ENCODE measurements at places on chromosomes 7 and 10.

- no peak for DNase-seq
These were observed 596.0 kb downstream of the XPNPEP1 start for GRCh38 chr10:109327266-109327665.

GRCh38 chr10:82737549-82737948, 862.6 kb downstream of the NRG3 start:
- DNase-seq = no peak

DNA sequence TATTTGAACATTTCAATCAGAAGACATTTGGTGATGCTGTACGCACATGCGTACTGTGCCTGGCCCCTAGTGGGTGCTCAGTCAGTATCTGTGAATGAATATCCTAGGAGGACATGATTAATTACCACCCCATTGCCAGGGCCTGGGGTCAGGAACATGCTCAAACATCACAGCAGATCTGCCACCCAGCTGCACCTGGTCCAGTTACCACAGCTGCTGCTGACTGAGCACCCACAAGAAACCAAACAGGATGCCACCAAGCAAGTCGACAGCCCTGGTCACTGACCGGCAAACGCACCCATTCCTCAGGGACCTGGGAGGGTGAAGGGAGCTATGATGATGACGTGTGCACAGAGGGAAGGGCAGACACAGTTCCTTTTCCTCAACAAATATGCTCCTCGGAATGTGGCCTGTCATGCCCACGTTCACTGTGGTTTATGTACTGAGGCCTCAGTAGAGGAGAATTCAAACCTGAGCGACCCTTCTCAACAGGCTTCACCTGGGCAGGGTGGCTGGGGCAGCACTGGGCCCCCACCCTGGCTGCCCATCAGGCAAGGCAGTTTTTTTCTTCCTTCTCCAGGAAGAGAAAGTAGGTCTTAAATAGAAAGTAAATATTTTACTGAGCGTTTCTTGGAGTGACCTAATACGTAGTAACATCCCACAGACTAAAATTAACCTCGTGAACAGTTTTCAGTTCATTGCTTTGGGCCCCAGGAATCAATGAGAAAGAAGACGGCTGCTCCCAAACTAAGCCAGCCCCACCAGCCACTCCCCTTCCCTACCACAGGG, 13.4 kb downstream of the CTBP2 start:
- DNase-seq = no peak

DNA sequence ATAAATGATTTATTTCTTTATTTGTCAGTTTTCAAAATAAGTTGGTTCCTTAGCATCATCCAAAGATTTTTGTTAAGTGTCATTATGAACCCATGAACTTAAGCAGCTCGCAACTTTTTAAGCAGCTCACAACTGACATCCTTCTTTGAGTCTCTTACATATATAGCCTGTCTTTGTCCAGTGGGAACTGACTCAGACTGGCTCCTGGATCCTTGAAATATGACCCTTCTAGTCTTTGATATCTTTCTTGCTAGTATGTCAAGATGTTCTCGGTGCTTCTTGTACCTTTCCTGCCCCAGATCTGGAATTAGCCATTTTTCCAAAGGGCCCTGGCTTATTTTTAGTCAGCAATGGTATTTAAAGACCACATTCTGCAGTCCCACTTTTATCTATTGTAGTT, 53.9 kb upstream of the ARID5B start:
- DNase-seq = no peak

DNA sequence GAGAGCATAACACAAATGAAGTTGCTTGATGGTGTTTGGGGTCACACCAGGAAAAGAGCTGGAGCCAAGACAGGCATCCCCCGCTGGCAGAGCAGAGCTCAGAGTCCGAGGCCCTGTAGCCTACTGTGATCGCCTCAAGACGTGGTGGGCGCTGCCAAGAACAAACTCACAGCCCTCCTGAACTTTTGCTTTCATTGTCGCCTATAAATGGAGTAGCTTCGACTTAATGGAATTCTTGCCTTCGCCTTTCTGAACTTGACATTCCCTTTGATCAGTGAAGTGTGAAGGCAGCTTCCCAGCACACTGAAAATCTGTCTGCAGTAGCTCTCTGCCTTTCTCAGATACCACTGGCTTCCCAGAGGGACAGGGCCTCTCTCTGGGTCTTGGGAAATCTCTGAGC, 21.3 kb downstream of the CPXM2 start:
- DNase-seq = no peak

DNA sequence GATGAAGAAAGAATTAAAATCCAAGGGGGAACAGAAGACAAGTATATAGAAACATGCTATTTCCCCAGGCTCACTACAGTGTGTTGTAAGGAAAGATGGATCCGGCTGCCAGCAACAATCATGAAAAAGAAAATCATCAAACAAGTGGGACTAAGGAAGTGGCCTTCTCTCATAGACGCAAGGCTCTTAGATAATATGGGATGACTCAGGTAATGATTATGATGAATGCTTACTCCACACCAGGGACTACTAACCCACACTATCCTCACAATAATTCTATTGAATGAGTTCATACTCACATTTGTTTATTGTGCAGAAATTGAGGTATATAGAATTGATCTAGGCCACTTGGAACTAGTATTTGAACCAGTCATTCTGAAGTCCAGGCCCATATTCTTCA, 111.2 kb upstream of the BET1 start:
- DNase-seq = no peak

- DNase-seq = no peak
These were observed 70.9 kb downstream of the DAGLB start for GRCh38 chr7:6376820-6377219.

GRCh38 chr7:99108613-99109012, 35.3 kb downstream of the SMURF1 start:
- no peak for DNase-seq

DNA sequence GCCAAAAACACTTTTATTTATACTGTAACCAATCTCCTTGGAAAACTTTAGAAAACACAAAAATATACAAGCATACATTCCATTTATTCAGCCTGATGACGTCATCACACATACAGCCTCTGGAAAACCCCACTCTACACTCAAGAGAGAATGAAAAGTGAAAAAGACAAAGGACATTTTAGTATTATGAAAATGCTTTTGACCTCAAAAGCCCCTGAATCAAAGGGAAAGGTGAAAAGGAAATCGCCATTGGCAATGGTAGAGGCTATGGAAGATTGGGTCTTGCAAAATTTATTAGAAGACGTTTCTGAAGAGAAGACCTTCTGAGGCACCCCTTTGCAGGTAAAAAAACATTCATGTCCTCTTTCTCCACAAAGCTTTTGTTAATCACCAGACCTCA, 82.9 kb upstream of the STRIP2 start:
- DNase-seq = no peak

GRCh38 chr10:17943033-17943745, 8.5 kb upstream of the SLC39A12 start:
- no peak for DNase-seq

GRCh38 chr10:101219946-101220451, 9.3 kb downstream of the LBX1 start:
- DNase-seq = no peak

DNA sequence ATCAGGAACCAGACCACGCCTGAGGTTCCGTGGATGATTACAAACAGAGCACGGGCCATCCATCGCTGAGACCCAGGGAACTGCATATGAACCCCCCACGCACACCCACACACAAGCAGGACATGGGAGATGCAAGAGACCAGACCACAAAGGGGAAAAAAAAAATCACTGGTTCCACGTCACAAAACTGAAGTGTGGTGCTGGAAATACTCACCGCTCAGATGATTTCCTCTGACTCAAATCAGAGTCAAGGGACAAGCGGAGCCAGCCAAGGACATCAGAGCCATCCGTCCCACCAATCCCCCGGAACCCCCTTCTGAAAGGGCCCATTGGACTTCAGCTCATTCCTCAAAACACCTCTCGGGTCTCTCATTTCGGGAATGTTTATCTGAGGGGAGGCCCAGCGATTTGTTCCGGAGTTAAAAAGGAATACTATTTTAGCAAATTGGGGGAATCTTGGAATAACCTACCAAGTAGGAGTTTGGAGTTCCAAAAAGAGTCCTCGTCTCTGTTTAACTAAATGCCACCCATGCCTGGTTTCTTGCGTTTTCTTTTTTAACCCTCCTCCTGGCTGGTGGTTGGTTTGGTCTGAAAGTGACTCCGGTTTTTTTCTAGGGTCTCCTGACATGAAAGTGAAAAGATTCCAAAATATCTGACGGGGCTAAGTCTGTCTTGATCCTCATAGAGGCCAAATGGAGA, 15.0 kb downstream of the SNX8 start:
- DNase-seq = no peak

DNA sequence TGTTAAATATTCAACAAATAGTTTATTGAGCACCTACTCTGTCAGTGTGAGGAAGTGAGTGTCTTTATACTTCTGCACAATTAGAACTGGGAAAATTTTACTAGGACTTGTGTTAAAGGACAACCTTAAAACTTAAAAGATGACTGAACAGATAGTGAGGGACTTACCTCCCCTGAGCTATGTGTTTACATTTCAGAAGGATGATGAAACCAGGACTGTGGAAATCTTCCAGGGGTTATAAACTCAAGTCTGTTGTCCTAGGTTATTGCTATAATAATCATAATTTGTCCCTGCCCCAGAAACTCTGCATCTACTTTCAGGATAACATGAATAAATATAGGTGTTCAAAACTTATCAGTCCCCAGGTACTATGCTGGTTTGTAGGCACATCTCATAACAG, 261.0 kb upstream of the MKLN1 start:
- DNase-seq = no peak

- DNase-seq = no peak
These were observed 79.6 kb upstream of the RET start for GRCh38 chr10:42997151-42997848.

GRCh38 chr10:100021322-100021721, 11.6 kb upstream of the DNMBP start:
- DNase-seq = no peak

DNA sequence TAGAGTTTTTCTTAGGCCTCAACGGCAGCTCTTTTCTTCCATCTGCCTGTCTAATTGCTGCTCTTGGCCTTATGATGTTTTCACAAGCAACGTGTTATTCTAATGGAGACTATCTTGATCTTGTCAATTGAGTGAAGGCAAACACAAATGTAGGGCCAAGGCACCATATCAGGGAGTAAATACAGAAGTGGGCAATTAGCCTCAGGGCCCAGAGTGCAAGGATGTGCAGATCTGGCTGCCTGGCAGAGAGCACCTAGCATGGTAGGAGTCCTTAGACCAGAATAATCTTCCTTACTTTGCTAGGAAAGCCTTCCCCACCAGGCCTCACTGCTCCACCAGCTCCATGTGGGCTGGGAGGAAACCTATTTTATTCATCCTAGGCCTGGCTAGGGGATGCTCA, 590.9 kb downstream of the LRMDA start:
- no peak for DNase-seq

DNA sequence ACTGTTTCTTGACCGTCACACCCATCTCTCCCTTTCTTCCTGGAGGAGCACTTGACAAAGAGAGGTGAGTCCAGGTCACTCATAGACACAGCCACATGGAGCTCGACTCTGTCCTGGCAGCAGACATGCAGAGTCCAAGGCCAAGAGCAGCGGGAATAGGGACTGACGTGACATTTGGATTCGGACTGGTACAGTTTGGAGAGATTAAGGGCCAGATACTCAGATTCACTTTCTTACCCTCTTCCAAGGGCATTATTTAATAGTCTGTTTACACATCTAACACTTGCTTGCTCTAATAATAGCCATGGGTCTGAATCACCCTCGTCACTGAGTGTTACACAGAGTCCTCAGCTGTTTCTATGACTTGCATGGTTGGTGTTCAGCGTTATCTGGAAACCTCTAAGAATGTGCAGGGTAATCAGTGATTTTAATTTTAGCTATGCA, 39.2 kb upstream of the OTUD1 start:
- no peak for DNase-seq

GRCh38 chr10:103397191-103397825, 882 bp downstream of the PDCD11 start:
- no peak for DNase-seq

DNA sequence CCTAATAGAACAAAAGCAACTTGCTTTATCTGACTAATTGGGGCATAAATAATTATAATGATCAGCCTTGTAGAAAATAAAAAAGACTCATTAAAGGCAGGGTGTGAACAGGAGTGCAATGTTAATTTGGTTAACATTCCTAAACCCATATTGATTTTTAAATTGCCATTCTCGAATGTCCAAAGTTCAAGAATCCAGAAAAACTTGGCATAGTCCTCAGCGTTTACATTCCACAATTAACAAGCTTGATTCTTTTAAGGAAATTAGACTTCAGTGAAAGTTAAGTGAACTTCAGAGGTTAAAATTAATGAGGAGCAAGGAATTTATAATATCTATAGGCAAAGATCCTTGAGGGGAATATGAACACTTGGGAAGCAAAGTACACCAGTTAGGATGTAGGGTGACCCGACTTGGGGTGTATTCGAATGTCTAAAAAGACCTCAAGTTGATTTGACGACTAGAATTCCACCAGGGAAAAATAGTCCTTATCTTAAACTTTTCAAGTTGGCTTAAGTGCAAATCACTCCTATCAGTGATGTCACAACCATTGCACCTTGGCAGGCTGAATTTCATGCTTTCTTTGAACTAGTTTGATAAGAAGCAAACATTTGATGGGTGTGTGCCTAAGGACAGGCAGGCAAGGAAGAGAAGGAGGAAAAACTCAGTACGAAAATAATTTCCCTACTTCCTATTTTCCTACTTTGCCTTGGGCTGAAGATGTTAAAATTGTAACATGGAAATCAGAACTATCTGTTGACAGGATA, 830.4 kb upstream of the COBL start:
- no peak for DNase-seq

GRCh38 chr10:78023741-78024140, 5.6 kb downstream of the POLR3A start:
- DNase-seq = no peak

GRCh38 chr10:74589851-74590250, 236.5 kb upstream of the KAT6B start:
- no peak for DNase-seq

- DNase-seq = no peak
These were observed 204.0 kb upstream of the PITRM1 start for GRCh38 chr10:3376631-3377030.

GRCh38 chr7:79749856-79750255, 296.4 kb upstream of the MAGI2 start:
- DNase-seq = no peak

DNA sequence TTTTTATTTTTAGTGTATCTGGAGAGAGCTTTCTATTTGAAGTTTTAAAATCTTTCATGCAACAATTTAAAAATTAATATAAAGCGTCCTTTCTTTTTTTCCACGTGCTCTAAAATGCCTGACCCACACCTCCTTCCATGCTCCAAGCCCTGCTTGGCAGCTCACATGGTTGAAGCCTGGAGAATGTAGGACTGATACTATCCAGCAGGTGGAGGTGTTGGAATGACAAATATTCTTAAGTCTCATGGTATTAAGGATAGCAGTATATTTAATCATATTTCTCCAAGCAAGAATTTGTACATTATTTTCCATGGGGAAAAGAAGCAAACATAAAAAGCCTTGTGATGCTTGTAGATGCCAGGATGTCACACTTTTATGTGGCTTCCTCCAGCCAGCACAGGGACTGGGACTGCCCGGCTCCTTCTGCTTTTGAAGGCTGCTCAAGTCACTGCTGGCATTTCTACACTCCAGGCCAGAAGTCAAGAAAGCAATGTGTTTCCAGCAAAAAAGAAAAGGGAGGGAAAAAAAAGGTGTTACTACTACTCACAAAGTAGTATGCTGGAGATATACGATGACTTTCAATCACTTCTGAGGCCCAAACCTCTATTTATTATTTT, 49.7 kb downstream of the BZW2 start:
- DNase-seq = no peak
